ENCODE measurements at places on chromosomes 11 and 22.

- DNase-seq = no peak
These were observed 6.9 kb downstream of the TRABD start for GRCh38 chr22:50192436-50193204.

GRCh38 chr11:64866173-64866491, 12.3 kb downstream of the EHD1 start:
- no peak for DNase-seq

DNA sequence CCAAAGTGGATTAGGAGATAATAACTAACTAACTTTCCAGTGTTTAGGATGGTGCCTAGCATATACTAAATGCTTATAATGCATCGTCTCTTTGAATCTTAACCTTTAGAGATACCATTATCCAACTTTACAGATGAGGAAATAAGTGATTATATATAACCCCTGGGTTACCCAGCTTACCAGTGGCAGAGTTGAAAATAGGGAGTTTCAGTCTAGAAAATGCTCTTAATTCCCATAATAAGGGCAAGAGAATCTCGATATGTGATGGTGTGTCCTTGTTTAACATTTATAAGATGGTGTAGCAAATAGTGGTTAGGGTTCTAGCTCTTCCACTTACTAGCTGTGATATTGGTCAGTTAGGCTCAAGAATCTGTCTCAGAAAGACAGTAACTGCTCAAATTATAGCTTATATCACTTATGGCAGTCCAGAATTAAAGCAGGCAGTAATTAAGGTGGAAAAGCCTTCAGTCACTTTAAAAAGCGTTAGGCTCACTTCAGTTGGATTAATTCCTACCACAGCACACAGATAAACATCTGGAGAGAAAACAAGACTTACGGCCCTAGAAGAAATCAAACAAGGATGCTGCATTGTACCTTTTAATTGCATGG, 6.3 kb downstream of the XBP1 start:
- DNase-seq = no peak

GRCh38 chr11:83285151-83285770, 906 bp downstream of the CCDC90B start:
- no peak for DNase-seq

- no peak for DNase-seq
These were observed 4.5 kb downstream of the LRRC75B start for GRCh38 chr22:24588381-24588756.

DNA sequence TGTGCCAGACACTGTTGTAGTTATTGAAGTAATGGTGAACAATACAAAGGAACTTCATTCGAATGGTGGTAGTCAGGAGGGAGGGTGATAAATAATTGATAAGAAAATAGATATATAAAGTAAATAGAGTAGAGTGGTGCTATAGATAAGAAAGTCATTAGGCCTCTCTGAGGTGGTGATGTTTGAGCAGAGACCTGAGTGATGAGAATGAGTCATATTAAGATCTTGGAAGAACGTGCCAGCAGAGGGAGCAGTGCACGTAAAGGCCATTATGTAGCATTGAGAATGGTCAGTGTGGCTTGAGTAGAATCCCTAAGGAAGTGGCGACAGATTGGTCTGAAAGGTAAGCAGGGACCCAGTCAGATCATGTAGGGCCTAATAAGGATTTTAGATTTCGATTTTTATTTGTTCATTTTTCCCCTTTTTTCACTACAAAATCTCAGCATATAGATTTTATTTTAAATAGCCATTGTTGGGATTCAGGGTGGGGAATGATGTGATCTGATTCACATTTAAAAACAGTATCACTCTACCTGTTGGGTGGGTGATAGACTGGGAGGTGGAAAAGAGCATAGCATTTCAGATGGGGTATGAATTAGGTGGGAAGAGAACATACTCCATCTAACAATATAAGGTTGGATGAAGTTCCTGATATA, 44.7 kb downstream of the CCDC90B start:
- DNase-seq = no peak

- DNase-seq = no peak
These were observed 83.7 kb downstream of the MYO7A start for GRCh38 chr11:77211594-77212251.

DNA sequence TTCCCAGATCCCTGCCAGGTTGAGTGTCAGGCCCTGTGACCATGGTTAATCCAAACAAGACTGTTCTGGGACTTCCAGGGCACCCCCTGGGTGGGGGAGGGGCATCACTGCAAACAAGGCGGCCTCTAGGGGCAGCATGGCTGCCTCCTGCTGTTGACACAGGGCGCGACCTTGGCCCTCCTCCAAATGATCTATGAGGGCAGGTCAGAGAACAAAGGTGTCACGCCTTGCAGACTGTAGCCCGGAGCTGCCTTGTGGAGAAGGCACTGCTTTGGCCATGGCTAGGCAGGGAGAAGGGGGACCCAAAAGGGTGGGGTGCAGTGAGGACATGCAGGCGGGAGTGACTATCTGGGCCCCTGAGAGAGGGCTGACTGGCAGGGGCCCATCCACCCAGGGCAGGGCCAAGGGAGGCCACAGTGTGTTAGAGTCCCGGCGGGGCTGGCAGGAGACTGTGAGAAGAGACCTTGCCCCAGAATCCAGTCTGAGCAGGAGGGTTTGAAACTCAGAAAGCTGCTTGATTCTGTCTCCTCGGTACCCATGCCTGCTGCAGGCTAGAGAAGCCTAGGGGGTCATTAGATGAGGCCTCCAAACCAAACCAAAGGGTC, 35.6 kb downstream of the KCNC1 start:
- no peak for DNase-seq

- DNase-seq = no peak
These were observed 480.8 kb upstream of the CCDC90B start for GRCh38 chr11:83766932-83767331.

GRCh38 chr11:4606231-4607015, 1.6 kb downstream of the TRIM68 start:
- DNase-seq = peak; percentile 38

DNA sequence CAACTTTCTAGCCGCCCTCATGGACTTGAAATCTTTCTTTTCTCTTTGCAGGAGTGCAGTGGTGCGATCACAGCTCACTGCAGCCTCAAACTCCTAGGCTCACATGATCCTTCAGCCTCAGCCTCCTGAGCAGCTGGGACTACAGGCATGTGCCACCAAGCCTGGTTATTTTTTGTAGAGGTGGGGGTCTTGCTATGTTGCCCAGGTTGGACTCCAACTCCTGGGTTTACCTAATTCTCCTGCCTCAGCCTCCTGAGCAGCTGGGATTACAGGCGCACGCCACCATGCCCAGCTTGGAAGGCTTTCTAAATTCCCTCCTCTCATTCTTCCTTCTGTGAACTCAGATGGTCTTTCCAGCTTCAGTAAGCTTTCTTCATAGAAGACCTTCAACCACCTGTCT, 4.7 kb upstream of the APOA1 start:
- no peak for DNase-seq

- DNase-seq = peak; percentile 20
These were observed at the start of gene PHF21B for GRCh38 chr22:45009606-45010531. Gene PHF21B, minus strand, starts transcription at chr22:45010005. Its CDS starts 456 bp downstream, at chr22:45009549.

GRCh38 chr22:46377525-46378425, 42.3 kb downstream of the TRMU start:
- no peak for DNase-seq

DNA sequence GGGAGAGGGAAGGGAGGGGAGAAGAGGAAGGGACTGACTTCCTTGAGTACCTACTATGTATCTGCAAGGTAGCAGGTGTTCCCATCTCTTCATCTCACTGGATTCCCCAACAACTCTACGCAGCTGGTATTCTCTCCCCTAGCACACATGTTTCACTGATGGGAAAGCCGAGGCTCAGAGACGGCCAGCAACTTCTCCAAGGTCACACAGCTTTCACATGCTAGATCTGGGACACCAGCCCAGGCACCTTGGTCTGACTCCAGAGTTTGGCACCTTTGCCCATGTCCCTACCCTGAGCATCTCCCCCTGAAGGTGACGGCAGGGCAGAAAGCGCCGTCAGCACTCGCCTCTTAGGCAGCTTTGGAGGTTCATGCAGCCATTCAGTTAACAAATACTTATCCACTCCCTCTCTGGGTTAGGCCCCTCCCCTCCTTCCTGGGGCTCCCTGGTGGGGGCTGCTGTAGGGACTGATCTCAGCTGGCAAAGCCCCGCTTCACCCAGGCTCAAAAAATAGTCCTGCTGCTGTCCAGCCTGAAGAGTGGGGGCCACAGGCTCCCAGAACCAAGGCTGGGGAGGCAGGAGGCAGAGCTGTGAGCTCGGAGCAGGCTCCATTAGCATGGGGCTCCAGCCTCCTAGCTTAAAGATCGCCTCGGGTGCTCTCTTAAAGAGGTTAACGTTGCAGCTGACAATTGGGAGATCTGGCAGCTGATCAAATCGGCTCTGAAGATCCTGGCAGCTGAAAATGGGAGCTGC, 79.4 kb downstream of the IGLL1 start:
- peak; percentile 48 for DNase-seq

GRCh38 chr22:29253561-29254285, 14.1 kb downstream of the RHBDD3 start:
- DNase-seq = no peak
